CD4-positive, alpha-beta T cell treated with Interleukin-12 subunit alpha and Interleukin-12 subunit beta, for 1 hour (primary cell): ENCODE measurements at places on chromosomes 4 and X.

GRCh38 chr4:48651914-48652313 is 128.2 kb downstream of the FRYL start:
- DNase-seq, result no peak

DNA sequence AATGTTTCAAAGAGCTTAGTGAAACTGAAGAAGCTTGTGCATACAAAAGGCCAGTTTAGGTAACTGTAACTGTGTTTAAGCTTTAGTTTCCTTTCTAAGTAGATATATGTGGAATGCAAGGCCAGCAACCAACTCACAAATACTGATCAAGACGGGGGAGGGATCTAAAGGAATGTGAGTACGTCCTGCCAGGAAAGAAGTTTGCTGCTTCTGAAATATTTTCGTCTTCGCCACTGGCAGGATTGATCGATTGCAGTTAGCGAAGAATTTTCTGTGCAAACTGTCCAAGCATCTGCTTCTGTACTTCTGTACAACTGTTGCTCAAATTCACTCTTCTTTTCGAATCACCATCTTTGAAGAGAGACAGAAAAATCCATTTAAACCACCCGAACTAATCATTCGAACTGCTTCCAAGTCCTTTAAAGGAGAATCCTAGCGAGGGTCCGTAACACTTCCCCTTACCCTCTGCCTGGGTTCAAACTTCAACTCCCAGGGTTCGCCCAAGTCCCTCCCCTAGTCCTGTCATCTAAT is 373 bp upstream of the INTS6L start:
- DNase-seq, result no peak

DNA sequence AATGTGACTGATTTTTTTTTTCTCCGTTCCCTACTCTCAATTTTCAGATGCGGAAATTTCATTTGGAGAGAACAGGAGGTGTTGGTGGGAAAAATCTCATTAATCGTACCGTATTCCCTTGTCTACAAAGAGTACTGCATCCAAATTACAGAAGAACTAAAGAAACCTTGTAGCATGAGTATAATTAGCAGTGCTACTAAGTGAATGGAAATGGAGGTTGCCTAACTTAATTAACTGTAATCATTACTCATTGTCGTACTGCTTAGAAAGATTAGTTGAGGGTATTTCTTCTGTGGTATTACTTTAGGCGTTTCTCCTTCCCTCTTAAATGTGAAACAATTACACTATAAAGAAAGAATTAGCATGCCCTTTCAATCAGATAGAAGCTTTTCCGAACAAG is 81.7 kb downstream of the DMD start:
- DNase-seq, result no peak

DNA sequence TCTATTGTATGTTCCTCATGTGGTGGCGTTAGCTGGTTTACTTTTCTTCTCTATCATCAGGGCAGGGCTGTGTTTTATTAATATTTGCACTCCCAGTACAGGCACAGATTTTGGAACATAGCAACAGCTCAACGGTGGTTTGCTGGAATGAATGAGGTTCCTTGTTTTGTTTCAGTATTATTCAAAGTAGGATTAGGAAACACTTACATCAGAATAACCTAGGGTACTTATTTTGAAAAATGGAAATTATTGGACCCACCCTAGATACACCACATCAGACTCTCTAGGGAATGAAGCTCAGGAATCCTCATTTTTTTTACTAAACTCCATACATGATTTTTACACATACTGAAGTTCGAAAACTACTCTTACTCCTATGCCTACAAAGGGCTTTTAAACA is 108.8 kb upstream of the ENPEP start:
- no peak for DNase-seq

DNA sequence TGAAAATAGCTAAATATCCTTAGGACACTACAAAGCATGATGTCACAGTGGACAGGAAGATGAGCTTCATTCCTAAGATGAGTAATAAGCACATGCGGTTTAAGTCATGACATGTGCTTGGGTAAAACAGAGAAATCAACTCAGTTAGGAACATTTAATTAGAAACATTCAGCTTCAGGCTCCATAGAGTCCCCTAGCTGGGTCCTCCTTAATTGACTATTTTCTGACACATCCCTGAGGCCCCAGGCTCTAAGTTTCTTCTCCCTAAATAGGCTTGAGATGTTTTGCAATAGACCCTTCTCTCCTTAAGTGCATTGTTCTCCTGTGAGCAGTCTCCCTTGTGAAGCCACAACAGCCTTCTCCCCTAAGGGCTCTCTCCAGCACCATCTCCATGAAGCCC is 70.4 kb upstream of the ANXA3 start:
- no peak for DNase-seq

DNA sequence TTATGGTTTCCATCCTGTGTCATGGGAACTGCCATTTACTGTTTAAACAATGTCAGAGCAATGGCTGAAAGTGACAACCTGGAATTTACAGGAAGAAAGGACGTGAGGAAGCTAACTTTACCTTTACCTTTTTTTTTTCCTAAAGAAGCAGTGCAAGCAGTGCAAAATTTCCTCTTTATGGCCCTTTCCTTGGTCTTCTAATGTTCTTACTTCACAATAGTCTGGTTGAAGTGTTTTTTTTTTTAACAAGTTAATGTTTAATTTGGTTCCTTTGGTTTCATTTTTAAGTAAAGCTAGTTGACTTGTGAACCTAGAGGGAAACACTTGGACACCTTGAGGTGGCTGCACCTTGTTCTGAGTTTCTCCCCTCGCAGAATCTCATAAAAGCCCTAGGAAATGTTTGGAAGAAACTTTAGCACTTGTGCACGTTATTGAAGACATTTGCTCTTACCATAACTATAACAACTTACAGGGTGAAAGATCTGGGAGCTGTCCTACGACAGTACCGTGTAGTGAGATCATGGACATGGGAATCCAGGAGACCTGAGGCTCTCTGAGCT is 1.8 kb downstream of the SGMS2 start:
- DNase-seq, result no peak
